Endothelial cell (in vitro differentiated cells): ENCODE measurements at places on chromosomes 1 and 21.

GRCh38 chr1:201381130-201381529 is 3.6 kb upstream of the TNNT2 start:
- no peak overlapping the region for H3K27ac ChIP-seq
- no peak overlapping the region for H3K4me3 ChIP-seq
- H3K4me1 ChIP-seq: no peaks in the 10 kb centered on the region

GRCh38 chr21:18228060-18228739 is 16.4 kb upstream of the CHODL start:
- no peaks in the 10 kb centered on the region for H3K4me1 ChIP-seq
- H3K36me3 ChIP-seq: no peaks in the 10 kb centered on the region
- H3K27ac ChIP-seq: no peak overlapping the region
- no peaks in the 10 kb centered on the region for H3K27me3 ChIP-seq
- no peak overlapping the region for H3K4me3 ChIP-seq
- DNase-seq: no peak

GRCh38 chr1:217369996-217370551 is 260.8 kb downstream of the GPATCH2 start:
- H3K27me3 ChIP-seq: peaks cover 4% of the 10 kb centered on the region
- no peak overlapping the region for H3K27ac ChIP-seq
- H3K4me1 ChIP-seq: peaks cover 4% of the 10 kb centered on the region
- H3K4me3 ChIP-seq: no peak overlapping the region

DNA sequence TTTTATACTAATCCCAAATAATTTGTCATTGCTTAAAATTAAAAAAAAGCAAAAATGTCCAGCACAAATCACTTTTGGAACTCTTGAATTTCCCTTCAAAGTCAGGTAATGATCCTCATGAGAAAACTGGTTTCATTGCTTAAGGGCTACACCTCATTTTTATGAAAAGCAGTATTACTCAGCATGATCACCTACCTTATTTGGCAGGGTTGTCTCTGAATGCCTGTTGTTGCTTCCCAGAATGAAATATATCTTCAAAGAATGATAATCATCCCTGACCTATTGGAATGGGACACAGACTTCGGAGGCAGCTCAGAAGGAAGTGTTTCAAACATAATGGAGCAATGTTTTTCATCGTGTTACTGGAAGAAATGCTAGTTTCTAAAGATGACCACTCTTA is 29.7 kb downstream of the C1orf21 start:
- H3K27me3 ChIP-seq: no peaks in the 10 kb centered on the region
- H3K36me3 ChIP-seq: no peaks in the 10 kb centered on the region
- DNase-seq: no peak
- H3K4me1 ChIP-seq: peaks cover 19% of the 10 kb centered on the region
- H3K27ac ChIP-seq: no peak overlapping the region

- no peak overlapping the region for H3K27ac ChIP-seq
- H3K4me1 ChIP-seq: peaks cover 2% of the 10 kb centered on the region
- peaks cover 7% of the 10 kb centered on the region for H3K36me3 ChIP-seq
- H3K4me3 ChIP-seq: no peak overlapping the region
- DNase-seq: no peak
These were observed 631 bp upstream of the KRTAP10-9 start for GRCh38 chr21:44626262-44626661.

GRCh38 chr1:160342526-160342925 is 524 bp downstream of the COPA start:
- H3K27ac ChIP-seq: peak overlapping the region; percentile 100
- peaks cover 5% of the 10 kb centered on the region for H3K27me3 ChIP-seq
- DNase-seq: no peak
- H3K36me3 ChIP-seq: peaks cover 34% of the 10 kb centered on the region
- H3K4me1 ChIP-seq: peaks cover 44% of the 10 kb centered on the region
- H3K4me3 ChIP-seq: peak overlapping the region; percentile 100

- DNase-seq: no peak
- H3K4me1 ChIP-seq: peaks cover 37% of the 10 kb centered on the region
- no peaks in the 10 kb centered on the region for H3K36me3 ChIP-seq
- H3K27ac ChIP-seq: peak overlapping the region; percentile 11
These were observed 888.3 kb downstream of the LTN1 start for GRCh38 chr21:28104346-28104745.

DNA sequence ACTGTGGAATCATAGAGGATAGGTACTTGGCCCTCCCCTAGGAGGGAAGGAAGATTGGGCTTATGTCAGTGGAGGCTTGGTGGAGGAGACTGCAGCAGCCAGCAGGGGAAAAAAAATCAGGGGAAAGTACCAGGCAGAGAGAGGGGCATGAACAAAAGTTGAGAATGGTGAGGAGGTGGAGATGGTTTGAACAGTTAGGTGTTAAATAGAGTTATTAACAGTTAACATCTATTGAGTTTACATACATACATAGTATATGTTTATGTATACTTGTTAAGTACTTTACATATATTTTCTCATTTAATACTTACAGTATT is 136.5 kb upstream of the HNRNPU start:
- H3K27ac ChIP-seq: no peak overlapping the region
- no peak overlapping the region for H3K4me3 ChIP-seq
- H3K27me3 ChIP-seq: peaks cover 2% of the 10 kb centered on the region
- DNase-seq: no peak
- peaks cover 10% of the 10 kb centered on the region for H3K4me1 ChIP-seq

- no peak overlapping the region for H3K27ac ChIP-seq
- no peaks in the 10 kb centered on the region for H3K36me3 ChIP-seq
These were observed 350.1 kb downstream of the CHRM3 start for GRCh38 chr1:239736479-239736878.

DNA sequence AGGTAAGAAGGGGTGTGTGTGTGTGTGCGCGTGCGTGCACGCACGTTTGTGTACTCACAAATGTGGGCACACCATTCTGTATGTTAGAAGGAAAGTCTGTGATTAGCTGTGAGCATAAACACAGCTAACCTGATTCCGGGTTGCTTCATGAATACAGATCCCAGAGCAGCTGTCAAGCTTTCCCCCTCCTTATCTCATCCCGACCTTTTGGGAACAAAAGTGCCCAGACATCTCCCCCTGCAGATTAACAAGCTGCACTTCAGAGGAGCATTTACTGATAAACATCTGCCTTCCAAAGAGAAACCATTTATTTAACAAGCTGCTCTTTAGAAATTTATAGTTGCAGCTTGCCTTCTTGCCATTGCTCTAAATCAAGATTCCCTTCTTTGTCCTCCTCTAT is 97.0 kb downstream of the MT1HL1 start:
- no peaks in the 10 kb centered on the region for H3K27me3 ChIP-seq
- no peaks in the 10 kb centered on the region for H3K4me1 ChIP-seq
- H3K27ac ChIP-seq: no peak overlapping the region
- no peak for DNase-seq
- H3K36me3 ChIP-seq: no peaks in the 10 kb centered on the region

DNA sequence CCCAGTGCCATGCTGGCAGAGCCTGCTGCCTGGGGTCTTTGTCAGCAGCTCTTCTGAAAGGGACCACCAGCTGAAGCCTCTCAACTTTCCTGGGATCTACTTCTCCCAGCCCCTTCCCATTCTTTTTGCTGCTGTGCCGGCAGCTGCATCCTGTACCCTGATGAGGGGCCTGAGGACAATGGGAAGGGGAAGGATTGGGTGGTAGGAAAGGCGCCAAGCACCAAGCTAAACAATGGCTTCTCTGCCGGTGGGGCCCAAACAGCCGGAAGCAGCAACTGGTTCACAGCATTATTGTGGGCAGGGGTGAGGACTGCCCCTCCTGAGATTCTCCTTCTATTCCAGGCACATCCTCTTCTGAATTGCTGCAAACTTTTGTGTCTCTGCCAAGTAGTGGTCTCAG is 5.0 kb upstream of the EFCAB14 start:
- H3K36me3 ChIP-seq: peaks cover 9% of the 10 kb centered on the region
- peaks cover 4% of the 10 kb centered on the region for H3K27me3 ChIP-seq
- no peak overlapping the region for H3K4me3 ChIP-seq
- peaks cover 57% of the 10 kb centered on the region for H3K4me1 ChIP-seq
- peak overlapping the region; percentile 95 for H3K27ac ChIP-seq
- peak; percentile 62 for DNase-seq

DNA sequence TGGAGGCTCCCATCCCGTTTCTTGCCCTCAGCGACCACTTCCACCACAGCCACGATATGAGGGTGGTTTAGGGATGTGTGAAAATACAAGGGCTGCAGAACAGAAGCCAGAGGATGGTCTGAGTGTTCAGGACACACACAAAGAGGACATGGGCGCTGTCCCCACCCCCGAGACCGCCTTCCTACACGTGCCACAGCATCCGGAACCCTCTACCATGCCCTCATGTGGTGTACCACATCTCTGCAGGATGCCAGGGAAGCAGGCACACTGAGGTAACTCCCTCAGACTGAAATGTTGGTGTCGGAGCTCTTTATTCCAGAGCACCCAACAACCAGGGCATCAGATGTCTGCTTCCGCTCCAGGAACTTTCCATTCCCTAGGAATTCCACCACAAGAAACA is 23.1 kb downstream of the NPHP4 start:
- no peaks in the 10 kb centered on the region for H3K4me1 ChIP-seq
- peaks cover 2% of the 10 kb centered on the region for H3K27me3 ChIP-seq
- no peak overlapping the region for H3K4me3 ChIP-seq

DNA sequence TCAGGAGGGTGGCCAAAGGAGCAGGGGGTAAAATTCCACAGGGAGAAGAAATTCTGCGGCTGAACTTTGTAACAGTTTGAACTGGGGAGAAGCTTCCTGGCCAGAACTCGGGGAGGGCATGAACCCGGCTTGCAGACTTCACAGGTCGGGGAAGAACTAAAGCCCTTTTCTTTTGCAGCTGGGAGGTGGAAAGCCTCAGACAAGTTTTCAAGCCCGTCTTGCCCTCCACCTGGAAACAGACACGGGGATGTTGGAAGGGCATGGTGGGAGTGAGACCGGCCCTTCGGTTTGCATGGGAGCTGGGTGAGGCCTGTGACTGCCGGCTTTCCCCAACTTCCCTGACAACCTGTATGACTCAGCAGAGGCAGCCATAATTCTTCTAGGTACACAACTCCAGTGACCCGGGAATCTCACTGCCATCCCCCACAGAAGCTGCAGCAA is 11.3 kb downstream of the THEM4 start:
- no peaks in the 10 kb centered on the region for H3K4me1 ChIP-seq
- H3K27ac ChIP-seq: no peak overlapping the region
- peaks cover 5% of the 10 kb centered on the region for H3K27me3 ChIP-seq
- DNase-seq: no peak

DNA sequence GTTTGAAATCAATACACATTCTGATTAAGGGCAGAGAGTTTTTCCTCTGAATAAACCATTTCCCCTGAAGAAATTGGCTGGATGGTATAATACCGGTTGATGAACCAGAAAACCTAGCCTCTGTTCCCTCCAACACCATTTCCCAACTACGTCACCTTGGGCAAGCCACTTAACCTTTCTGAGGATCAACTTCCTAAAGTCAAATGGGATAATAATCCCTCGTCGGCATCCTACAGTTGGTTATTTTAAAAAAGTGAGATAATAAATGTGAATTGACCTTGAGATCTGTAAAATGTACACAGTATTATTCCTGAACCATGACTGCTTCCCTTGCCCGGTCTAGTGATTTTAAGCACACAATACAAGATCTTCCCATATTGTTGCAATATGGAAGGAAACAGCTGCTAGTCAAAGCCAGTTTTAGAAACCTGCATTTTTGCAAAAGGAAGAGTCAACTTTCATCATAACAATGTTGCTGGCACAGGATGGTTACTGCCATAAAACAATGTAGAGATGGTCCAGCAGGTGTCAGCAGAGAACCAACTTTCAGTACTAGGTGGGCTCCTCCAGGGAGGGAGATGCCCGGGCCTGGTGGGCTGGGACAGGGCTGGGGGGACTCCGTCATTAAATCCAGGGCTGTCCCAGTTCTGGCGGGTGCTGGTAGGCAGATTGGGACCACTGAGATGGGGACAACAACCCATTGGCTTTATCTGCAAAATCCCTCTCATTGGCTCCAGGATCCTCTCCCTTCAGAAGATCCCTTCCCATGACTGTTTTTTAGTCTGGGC is 5.2 kb upstream of the HLX start:
- DNase-seq: peak; percentile 62
- H3K4me1 ChIP-seq: peaks cover 21% of the 10 kb centered on the region
- H3K36me3 ChIP-seq: no peaks in the 10 kb centered on the region
- H3K27me3 ChIP-seq: peaks cover 14% of the 10 kb centered on the region
- H3K4me3 ChIP-seq: no peak overlapping the region
- no peak overlapping the region for H3K27ac ChIP-seq

GRCh38 chr1:223611936-223612335 is 53.6 kb downstream of the CAPN8 start:
- peaks cover 19% of the 10 kb centered on the region for H3K4me1 ChIP-seq
- no peak overlapping the region for H3K4me3 ChIP-seq
- peaks cover 5% of the 10 kb centered on the region for H3K36me3 ChIP-seq
- H3K27me3 ChIP-seq: no peaks in the 10 kb centered on the region

GRCh38 chr1:215118081-215118480 is 35.5 kb downstream of the KCNK2 start:
- H3K27ac ChIP-seq: no peak overlapping the region
- DNase-seq: no peak
- H3K27me3 ChIP-seq: no peaks in the 10 kb centered on the region
- H3K36me3 ChIP-seq: no peaks in the 10 kb centered on the region
